T-helper 9 cell (primary cell): ENCODE measurements at places on chromosomes 2 and 18.

DNA sequence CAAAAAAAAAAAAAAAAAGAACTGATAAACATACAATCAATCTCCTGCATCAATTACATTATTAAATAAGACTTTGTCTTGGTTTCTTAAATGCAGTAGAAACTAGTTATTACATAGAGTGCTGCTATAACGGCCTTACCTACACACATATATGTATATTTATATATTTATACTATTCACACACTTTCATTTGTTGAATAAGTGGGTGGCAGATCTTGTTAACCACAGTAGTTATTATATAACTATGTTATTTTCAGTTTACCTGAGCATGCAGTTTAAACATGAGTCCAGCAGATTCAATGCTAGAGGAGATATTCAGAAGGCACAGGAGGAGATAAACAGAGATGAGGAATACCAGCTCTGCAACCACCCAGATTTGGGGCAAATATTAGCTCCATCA, 81.5 kb upstream of the CD226 start:
- DNase-seq = no peak

DNA sequence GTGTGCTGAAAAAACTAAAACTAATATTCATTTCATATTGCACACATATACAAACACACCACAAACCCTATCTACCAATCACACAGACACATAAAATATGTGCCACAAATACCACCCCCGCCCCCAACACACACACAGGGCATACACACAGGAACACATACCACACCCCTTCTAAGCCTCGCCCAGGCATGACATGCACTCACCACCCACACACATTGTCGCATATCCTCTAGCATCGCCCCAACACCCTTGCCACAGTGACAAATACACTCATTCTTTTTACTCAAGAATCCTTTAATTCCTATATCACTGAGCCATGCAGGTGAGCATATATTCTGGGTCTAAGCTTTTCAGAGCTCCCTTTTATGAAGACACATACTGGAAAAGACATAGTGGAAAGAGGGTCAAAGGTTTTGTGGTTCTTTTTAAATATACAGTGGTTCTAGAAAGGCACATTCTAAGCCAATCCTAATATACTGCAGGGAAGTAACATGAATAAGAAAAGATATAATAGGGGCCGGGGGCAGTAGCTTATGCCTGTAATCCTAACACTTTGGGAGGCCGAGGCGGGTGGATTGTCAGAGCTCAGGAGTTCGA, 24.5 kb upstream of the LCLAT1 start:
- peak; percentile 35 for DNase-seq

DNA sequence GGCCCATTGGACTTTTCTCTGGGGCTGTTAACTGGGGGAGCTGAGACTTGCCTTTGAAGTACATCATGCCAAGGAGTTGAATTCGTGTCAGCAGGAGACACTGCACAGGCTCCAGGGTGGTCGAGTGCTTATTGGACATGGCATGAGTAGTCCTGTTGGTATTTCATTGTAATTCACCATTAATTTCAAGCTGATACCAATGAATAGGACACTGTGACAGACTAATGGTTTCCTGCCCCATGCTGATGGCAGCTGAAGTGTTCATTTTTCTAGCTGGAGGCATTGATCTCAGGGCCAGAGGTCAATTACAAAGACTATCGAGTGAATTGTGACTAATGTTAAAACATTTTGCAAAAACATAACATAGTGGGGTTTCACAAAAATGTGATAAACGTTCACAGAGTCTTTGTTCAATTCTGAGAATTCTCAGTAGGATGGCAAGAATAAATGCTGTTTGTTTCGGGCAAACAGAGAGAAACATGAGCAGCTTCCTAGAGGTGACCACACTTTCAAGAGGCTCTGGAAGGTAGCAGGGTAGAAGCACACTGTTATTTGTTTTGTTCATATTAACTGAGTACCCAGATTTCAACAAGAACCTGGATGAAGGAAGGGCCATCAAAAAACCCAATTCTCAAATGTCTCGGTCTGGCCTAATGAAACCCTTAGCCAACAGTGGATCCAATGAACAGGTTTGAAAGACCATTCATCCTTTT, 90.6 kb upstream of the ARL4C start:
- DNase-seq = no peak

- DNase-seq = no peak
Measured at GRCh38 chr2:19029655-19030054, 328.8 kb downstream of the OSR1 start.

DNA sequence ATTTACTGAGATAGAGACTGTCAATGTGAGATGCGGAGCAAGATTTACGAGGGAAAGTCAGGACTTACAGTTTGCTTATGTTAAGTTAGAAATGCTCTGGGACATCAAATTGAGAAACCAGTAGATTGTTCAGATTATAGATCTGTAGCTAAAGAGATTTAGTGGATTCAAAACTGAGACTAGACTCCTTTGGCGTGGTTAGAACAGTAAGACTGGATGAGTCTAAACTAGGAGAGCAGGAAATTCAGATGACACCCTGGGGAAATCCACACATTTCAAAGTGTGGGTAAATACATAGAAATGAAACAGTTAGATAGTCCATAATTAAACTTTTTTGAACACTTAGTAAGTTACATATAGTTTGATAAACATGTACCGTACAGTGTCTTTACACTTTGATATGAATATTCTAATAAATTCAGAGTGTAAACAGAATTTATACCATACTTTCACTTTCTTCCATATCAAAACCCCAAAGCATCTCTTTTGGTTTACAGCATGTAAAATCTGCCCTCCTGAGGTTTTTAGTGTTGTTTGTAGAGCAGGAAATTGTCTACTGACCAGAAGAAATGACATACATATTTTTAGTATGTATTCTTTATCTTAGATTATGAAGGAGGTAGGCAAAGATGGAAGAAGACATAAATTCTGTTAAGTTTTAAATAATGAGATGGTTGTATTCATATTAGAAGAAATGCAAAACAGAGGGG, 231.5 kb downstream of the NYAP2 start:
- DNase-seq = no peak

DNA sequence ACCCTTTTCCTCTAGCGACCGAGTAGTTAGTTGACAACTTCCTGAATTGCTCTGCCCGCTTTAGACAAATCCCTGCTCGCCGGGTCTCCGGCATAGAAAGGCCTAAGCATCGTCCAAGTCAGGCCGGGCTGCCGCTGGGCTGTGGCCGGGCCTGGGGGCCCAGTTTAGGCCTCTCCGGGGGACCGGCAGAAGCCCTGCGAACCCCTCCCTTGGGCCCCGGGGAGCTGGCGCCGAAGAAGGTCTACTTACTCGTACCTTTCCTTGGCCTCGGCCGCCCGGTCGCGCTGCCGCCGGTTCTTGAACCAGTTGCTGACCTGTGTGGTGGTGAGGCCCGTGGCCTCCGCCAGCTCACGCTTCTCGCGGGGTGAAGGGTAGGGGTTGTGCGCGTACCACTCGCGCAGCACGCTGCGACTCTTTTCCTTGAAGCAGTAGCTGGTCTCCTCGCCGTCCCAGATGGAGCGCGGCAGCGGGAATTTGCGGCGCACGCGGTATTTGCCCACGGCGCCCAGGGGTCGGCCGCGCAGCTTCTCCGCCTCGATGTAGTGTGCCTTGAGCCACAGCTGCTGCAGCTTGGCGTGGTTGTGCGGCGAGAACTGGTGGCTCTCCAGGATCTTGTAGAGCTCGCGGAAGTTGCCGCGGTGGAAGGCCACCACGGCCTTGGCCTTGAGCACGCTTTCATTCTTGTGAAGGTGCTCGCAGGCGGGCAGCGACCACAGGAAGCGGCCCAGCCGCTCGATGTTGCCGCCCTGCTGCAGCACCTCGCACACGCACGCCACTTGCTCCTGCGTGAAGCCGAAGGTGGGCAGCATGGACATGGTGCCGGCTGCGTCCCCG, 739 bp downstream of the SIX2 start:
- no peak for DNase-seq

- DNase-seq = no peak
Measured at GRCh38 chr2:98463551-98463971, 18.9 kb downstream of the INPP4A start.

GRCh38 chr18:36582988-36583745, 245.6 kb downstream of the TPGS2 start:
- no peak for DNase-seq

DNA sequence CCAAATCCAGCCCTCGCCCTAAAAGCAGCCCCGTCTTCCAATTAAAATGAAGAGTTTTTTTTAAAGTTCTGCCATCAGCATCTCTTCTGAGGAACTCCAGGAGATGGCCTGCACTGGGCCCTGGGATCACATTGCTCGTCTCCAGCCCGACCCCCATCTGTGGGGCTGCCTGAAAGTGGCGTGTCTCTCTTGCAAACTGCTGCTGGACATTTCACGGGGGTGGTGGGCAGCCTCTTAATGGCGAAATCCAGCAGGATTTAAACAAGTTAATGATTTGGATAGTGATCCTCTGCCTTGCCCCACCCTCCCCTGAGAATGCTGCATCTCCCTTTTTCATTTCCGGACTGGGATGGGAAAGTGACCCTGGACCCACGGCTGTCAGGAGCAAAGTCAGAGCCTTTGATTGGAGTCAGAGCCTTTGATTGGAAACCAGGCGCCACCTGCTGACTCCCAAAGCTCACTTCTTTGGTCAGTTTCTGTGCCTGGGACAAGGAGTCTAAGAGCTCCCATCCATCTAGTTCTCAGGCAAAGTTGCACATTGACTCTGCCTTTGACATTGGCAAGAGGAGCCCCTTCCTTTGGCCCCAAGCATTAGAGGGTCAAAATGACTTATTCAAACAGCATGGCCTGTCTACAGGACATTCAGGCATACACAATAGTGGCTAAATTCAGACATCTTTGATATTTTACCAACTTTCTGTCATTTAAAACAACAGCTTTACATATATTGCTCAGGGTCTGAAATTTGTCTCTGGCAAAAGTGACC, 155.2 kb downstream of the SH3BP4 start:
- no peak for DNase-seq

- DNase-seq = no peak
Measured at GRCh38 chr2:138219961-138220360, 255.7 kb downstream of the HNMT start.
